ENCODE measurements at places on chromosomes 16 and 17.

DNA sequence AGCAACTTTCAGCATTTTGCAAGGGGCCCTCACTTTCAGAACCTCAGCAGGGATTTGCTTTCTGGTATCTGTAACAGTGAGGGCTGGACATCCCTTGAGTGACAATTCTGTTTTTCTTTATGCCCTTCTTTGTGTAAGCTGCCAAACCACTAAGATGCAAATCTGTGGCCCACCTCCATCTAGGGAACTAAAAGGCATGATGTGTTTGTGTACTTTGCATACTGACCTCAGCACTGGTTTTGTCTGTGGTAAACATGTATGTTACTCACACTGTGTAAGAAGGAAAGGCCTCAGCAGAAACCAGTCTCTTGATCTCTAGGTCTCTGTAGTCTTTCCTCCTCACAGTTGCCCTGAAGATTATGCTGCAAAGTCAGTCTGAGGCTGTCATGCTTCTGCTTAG lies 396.6 kb upstream of the DYNLRB2 start:
- DNase-seq = no peak

DNA sequence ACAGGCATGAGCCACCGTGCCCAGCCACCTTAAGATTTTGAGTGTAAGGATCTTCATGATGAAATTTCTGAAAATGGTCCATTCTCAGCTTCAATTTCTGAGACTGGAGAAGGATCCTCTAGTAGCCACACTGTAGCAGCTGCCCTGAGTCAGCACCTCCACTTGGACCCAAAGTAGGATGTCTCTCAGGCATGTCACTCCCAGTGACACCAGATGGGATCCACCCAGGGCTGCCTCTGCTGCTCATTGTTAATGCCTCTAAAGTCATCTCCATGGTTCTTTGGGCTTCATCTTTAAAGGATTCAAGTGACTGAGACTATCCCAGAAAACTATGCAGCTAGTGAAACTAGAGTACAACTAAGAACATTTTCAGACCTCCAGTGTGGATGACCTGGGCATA lies 7.9 kb downstream of the PLD6 start:
- no peak for DNase-seq

- DNase-seq = no peak
These were observed 488 bp upstream of the SEBOX start for GRCh38 chr17:28365487-28365886.

GRCh38 chr17:77330602-77331081 lies 189.9 kb downstream of the SEC14L1 start:
- no peak for DNase-seq

DNA sequence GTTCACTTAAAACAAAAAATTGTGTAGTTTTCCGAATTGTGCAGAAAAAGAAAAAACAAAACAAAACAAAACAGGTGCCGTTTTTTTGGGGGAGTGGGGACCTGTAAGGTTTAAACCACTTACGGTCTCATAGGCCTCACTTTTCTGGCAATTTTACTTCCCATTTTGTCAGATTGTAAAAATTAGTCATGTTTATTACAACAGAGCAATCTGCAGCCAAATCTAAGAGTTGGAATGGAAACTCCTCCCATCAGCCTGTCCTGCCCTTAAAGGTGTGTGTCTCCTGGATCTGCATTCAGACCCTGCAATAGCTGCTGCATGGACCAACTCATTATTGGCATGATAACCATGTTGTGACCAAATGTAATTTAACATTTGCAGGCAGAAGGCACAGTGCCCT lies 8.2 kb upstream of the SALL1 start:
- no peak for DNase-seq

DNA sequence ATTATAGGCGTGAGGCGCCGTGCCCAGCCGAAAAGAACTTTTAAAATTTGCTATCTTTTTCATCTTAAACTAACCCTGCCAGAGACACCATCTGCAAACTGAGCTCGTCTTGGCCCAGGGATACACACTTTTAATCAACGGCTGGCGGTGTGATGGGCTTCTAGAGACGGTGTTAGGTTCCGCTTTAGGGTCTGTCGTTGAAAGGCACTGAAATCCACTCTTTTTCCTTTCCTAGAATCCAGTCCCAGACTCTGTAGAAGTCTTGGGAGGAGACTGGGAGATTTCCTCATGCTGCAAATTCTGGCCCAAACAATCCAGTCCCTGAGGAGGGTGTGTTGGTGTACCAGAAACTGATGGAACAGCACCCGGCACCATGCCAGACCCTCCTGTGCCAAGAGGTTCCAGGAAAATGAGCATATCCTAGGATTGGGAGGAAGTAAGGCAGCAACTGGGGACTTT lies 52.0 kb upstream of the TEX2 start:
- no peak for DNase-seq

DNA sequence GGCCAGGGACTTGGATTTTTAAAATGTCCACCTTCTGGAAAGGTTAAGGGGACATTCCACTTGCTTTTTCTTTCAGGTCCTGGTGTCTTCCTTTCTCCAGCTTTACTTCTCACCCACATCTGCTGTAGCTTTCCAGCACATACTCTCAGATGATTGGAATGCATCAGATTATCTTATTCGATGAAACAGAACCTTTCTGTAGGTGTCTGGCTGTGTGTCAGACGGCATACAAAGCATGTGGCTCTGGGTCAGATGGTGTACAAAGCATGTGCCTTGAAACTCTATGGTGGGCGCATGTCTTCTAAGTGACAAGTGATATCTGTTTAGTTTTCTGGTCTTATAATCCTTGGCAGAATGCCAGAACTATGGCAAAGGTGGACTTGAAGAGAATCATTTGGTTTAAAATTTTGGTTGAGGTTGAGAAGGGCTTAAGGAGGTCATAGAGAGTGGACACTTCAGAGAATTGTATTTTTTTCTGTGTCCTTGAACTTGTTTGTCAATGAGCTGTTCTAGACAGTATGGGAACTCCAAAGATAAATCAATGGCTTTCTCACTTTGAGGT lies 125.3 kb downstream of the FTO start:
- DNase-seq = no peak

GRCh38 chr16:89410794-89411309 lies 79.5 kb downstream of the ANKRD11 start:
- DNase-seq = no peak
